ENCODE measurements at places on chromosomes 3 and 15.

DNA sequence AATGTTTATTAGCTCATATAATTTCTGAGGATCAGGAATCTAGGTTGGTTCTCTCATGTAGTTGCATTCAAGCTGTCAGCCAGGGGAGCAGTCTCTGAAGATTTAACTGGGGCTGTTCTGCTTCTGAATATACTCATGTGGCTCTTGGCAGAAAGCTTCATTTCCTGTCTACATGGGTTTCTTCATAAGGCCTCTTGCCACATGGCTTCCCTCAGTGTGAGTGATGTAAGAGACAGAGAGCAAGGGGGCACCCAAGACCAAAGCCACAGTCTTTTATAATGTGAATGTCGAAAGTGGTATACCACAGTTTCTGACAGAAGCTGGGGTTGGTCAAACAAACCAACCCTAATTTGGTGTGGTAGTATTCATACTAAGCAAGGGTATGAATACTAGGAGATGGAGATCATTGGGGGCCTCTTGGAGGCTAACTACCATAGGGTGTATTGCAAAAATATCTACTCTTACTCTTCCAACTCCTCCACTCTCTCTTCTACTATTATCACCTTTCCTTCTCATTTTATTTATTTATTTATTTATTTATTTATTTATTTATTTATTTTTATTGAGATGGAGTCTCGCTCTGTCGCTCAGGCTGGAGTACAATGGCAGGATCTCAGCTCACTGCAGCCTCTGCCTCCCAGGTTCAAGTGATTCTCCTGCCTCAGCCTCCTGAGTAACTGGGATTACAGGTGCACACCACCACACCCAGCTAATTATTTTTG, 123.8 kb downstream of the B3GALNT1 start:
- no peak for DNase-seq

GRCh38 chr3:17310983-17311382, 426.2 kb downstream of the PLCL2 start:
- no peak for DNase-seq

- DNase-seq: no peak
Observed at GRCh38 chr15:89308236-89308635, 26.4 kb downstream of the POLG start.

- no peak for DNase-seq
Observed at GRCh38 chr15:33309602-33310276, 1.0 kb upstream of the RYR3 start.

Data from lower leg skin (tissue), 4 donors.